Foreskin keratinocyte (primary cell): ENCODE measurements at places on chromosomes 1 and 21. TPM values are rescaled to one million over a fixed set of nuclear protein-coding genes. Genes with fewer than 3 reads are reported as not detected.

Gene DNASE2B
- total RNA-seq, result not detected in 2 replicates

Gene F11R
- total RNA-seq, result 121 and 143 TPM in 2 replicates

Gene IFFO2
- 47.5 and 57.3 TPM in 2 replicates for total RNA-seq

Gene PIGR
- total RNA-seq, result not detected in 2 replicates

Gene GJA9
- total RNA-seq, result 0.21 and 0.27 TPM in 2 replicates
